ENCODE measurements at places on chromosomes 4 and X.

DNA sequence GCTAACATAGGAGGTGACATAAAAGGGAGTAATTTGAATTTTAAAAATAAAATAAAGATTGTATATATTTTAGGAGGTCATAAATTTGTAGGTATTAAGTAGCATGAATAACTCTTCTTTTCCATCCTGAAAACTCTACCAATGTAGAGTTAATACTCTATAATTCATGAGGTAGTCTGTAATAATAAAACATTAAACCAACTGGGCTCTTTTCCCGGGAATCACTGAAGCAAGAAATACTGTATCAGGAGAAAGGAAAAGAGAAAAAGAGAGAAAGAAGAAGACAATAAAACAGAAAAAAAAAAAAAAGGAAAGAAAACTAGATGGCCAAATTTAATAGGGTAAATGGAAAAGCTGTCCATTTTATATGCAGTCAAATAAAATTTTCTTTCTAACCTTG lies 984.4 kb downstream of the CCSER1 start:
- no peak for DNase-seq

DNA sequence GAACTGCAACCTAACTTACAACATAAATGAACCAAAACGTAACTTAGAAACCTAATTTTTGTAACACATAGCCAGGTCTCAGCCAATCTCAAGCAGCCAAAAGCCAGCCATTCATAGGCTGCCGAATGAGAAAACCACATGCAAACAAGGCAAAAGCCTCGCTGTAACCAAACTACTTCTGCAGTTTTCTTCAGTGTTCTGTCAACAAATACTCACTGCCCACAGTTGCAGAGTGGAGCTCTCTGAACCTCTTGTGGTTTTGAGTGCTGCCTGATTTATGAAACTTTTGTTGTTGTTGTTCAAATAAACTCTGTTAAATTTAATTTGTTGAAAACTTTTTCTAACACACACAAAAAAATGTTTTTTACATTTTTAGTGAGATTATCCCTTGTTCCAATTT lies 251.2 kb downstream of the PAPSS1 start:
- no peak for DNase-seq

DNA sequence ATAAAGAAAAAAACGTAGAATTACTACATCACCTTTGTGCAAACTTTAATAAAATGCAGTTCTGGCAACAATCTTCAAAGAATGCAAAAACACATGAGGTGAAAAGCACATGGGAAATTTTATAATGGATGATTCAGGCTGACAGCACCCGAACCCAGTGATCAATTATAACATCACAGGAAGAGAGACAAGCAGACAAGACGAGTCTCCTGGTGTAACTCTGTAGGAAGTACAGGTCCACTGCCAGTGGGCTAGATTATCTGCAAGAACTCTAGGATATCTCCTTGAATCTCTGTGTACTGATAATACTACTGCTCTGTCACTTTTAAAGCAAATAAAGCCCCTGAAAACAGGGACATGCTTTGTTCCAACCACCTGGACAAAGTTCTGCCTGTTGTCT lies 58.9 kb upstream of the NXF3 start:
- no peak for DNase-seq

DNA sequence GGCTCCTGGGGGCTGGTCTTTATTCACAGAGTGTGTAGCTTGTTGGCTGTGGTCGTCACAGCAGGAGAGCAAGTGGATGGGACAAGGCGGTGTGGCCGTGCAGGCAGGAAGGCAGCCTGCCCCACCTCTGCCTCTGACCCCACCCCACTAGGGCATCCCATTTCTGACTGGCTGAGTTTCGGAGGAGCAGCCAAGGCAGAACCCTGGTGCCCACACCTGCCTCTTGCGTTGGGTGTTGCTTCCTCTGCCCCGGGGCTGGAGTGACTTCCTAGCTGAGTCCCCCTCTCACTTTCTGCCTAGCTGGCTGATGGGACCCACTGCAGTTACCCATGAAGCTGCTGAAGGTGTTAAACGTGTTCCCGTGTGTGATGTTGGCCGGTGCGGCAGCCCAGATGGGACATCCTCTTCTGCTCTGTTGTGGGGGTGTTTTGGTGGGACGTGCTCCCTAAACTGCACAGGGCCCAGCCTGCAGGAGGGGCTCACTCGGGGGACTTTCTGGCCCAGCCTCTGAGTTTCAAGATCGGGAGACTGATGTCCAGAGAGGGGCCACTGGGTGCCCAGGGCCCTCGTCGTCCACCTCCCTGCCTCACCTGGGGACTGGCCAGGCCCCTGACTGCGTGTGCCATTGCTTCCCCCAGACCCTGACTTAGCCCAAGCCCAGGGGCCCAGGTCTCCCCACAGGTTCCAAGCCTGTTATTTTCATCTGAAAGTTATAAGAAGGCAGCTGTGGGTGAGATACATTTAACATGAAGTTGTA lies 101.5 kb downstream of the PSAPL1 start:
- DNase-seq = no peak

DNA sequence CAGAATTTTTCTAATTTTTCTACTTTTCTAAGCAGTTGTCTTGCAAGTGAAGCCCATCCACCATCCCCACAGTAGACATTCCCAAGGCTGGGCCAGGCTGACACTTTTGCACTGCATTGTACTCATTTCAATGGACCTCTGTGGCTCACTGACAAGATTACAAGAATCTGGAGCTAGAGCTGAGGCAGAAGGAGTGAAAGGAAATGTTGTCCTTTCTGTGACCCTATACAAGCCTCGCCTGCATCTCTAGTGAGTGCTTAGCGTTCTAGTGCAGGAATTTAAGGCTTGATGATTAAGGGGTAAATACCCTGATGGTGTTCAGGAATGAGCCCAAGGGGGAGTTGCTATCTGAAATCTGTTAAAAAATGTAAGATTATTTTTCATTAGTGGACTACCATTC lies 6.3 kb downstream of the MAGED1 start:
- DNase-seq = no peak

GRCh38 chr4:139857021-139857420 lies 191.4 kb downstream of the MGST2 start:
- no peak for DNase-seq

Data from 8988T (cell line).